Endothelial cell (in vitro differentiated cells): ENCODE measurements at places on chromosomes 11 and 22.

DNA sequence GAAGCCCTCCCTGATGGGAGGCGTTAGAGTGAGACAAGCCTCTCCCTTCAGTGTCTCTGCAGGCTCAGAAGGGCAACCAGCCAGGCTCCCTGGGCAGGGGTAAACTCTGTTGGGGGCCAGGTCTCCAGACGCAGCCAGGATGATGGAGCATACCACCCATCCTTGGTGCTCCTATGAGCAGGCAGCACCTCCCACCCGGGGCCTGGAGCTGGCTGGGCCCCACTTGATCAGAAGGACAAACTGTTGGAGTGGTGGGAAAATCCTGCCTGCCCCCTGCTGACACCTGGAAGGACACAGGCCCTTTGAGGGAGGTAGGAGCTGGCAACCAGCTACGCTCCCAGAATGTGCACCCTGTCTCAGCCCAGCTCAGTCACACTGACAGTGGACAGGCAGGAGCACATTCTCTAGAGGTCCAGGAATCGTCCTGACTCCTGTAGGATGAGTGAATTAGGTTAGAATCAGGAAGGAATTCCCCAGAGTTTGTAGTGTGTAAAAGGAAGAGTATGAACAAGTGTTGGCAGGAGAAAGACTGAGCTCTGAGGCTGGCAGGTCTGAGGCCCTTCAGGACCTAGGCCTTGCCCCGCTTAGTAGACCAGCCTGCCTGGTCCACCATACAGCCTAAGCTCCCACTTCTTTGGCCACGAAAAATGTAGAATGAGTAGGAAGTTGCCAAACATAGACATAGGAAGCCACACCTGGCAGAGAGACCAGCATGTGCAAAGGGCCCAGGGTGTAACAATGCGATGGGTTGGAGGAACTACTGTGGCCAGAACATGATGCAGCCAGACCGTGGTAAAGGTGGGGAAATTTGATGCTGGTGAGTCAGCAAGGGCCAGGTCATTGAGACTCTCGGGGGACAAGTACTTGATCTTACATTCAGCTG, 19.1 kb downstream of the ARHGEF17 start:
- no peak for DNase-seq

DNA sequence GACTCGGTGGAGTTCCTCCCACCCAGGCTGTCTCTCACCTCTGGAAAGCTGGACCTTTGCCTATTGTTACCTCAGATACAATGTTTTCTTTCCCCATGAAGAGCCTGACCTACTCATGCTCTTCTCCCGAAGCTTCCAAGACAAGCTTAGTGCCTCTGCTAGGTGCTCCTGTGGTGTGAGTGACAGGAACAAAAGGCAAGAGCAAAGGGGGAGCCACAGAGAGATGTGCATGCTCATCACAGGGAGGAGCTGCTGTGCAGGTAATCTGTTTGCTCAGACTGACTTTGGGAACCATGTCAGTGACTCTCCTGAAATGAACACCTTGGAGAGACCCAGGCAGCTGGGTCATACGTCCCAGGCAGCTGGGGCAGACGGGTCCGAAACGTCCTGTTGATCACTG, 53.6 kb upstream of the VSTM5 start:
- no peak for DNase-seq

- DNase-seq, result no peak
These were observed 8.8 kb upstream of the PRG2 start for GRCh38 chr11:57399221-57399620.

DNA sequence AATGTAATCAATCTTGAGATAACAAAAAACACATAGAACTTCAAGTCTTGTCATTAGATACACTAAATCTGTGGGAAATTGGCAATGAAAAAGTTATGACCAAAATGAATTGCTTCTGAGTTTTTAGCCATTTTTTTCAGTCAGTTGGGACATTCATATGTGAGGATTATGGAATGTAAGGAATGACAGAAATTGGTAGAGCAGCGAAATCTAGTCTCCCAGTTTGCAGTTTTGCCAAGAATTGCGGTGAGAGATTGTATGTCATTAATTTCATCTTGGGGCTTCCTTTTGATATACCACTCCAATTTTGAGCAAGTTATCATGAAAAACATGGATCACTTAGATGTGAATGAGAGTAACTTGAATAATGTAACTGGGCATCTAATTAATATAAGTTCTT, 49.9 kb downstream of the SIK2 start:
- DNase-seq, result no peak

DNA sequence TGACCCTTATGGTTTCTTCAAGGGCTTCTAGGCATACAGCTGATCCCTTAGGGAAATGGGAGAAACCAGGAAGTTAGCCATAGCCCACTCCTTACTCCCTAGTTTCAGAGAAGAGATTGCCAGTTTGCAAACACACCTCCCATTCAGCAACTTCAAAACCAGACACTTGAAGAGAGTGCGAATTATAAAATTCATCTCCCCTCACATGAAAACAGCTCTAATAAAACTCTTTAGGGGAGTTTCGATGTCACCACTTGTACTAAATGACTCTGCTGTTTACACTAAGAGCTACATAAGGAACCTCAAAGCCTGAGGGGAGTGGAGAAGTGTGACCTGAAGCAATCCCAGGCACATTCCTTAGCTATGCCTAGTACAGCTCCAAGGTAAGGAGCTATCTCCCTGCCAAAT, 8.3 kb downstream of the LGR4 start:
- DNase-seq, result no peak

- DNase-seq, result no peak
These were observed 2.8 kb upstream of the GRAMD4 start for GRCh38 chr22:46617207-46617985.

GRCh38 chr11:45809456-45810395, 4.8 kb downstream of the SLC35C1 start:
- DNase-seq, result no peak

GRCh38 chr11:10522276-10522675, 18.7 kb downstream of the RNF141 start:
- no peak for DNase-seq

GRCh38 chr11:59283825-59284772, 71.4 kb upstream of the MPEG1 start:
- DNase-seq, result peak; percentile 30

DNA sequence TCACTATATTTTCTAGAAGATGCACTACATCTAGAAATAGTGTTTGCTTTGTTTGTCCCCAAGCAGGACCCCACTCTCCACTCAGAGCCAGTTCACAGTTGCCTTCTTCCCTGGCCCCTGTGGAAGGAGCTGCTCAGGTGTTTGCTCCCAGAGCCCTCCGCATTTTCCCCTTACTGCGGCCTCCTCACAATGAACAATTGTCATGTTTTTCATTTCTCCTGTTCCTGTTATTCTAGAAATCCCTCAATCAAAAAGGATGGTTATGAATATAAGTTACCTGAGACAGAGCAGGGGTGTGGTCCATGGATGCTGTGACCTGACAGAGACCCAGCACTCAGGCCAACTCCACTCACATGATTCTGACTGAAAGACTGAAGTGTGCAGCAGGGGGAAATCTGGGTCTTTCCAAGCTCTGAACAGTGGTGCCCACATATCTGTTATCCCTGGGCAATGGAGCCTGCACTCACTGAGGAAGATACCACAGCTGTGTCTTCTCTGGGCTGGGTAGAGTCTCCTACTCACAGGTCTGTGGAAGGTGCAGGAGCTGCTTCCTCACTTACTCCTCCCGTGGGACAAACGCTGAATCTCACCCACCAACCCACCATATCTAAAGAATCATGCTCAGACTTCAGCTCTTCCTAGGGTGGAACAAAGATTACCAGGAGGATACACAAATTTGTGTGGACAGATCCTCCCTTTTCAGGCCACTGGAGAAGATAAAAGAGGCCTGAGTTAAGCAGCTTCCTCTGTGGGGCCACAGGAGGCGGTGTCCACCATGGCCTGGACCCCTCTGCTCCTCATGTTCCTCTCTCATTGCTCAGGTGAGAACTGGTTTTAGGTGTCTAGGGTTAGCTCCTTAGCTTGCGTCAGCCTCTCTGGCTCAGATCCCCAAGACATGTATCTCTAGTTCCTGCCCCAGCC, 87.1 kb upstream of the TOP3B start:
- DNase-seq, result no peak

DNA sequence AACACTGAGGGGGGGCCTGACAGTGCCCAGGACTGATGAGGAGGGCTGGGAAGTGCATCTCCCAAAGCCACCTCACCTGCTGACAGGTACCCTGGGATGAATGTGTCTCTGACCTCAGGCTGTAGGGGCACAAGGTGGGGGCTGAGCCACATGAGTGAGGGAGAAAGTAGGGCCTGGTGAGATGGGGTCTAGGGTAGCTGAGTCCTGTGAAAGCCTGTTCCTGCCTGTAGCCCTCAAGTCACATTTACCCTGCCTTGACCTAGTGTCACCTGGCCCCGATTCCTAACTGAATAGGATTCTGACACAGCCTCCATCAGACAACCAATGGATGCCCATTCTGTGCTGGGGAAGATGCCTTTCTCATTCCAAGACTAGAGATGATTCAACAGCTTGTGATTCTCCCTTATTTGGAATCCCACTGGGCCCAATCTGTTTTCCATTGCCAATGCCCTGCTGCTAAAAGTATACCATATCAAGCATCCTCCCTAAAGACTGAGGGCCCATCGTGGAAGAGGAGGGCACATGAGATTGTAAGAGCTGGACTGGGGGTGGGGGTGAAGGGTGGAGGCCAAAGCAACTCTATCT, 11.1 kb upstream of the RFPL1 start:
- no peak for DNase-seq

- DNase-seq, result no peak
These were observed 12.8 kb upstream of the ST14 start for GRCh38 chr11:130146796-130147195.

GRCh38 chr22:19394274-19395050, 37.1 kb downstream of the HIRA start:
- no peak for DNase-seq

GRCh38 chr11:78391424-78391823, 26.2 kb downstream of the GAB2 start:
- DNase-seq, result no peak

GRCh38 chr22:36546092-36546804, 17.3 kb upstream of the EIF3D start:
- DNase-seq, result peak; percentile 66

DNA sequence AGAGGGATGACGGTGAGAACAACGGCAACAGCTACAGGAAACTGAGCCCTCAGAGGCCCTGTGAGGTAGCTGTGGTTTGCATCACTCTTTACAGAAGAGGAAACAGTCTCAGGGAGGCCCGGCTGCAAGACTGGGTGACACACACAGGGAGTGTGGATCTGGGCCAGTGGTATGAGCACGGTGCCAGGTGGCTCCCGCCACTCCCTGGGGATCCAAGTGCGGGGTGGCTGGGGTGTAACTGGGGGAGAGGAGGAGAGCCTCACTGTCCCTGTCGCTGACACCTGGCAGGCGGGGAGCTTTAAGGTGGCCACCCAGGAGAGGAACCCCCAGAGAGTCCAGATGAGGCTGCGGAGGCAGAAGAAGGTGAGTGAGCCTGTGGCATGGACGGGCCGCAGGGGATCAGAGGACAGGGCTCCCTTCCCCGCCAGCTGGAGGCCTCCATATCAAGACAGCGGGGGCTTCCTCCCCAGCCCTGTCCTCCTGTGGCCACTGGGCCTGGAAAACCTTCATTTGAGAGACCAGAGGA, 5.6 kb downstream of the RGL4 start:
- no peak for DNase-seq

- DNase-seq, result no peak
These were observed 16.4 kb upstream of the CTSC start for GRCh38 chr11:88353835-88354496.

- peak; percentile 40 for DNase-seq
These were observed 22.5 kb upstream of the RBX1 start for GRCh38 chr22:40928657-40929056.

- DNase-seq, result no peak
These were observed 244.9 kb upstream of the BLID start for GRCh38 chr11:122360875-122361274.

DNA sequence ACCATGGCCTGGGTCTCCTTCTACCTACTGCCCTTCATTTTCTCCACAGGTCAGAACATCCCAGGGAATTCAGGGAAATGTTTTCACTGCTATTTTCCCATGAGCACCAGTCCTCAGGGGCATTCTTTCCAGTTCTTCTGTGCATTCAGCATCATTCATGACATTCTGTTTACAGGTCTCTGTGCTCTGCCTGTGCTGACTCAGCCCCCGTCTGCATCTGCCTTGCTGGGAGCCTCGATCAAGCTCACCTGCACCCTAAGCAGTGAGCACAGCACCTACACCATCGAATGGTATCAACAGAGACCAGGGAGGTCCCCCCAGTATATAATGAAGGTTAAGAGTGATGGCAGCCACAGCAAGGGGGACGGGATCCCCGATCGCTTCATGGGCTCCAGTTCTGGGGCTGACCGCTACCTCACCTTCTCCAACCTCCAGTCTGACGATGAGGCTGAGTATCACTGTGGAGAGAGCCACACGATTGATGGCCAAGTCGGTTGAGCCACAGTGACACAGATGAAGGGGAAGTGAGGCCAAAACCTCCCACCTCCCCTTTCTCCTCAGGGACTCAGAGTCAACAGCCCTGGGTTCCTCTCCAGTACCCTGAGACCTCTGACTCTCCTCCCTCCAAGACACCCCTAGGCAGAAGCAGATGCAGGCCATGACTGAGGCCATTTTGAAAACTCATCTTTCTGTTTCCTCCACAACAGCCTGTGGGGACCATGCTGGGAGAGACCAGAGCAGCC, 15.9 kb upstream of the IGLL5 start:
- no peak for DNase-seq

DNA sequence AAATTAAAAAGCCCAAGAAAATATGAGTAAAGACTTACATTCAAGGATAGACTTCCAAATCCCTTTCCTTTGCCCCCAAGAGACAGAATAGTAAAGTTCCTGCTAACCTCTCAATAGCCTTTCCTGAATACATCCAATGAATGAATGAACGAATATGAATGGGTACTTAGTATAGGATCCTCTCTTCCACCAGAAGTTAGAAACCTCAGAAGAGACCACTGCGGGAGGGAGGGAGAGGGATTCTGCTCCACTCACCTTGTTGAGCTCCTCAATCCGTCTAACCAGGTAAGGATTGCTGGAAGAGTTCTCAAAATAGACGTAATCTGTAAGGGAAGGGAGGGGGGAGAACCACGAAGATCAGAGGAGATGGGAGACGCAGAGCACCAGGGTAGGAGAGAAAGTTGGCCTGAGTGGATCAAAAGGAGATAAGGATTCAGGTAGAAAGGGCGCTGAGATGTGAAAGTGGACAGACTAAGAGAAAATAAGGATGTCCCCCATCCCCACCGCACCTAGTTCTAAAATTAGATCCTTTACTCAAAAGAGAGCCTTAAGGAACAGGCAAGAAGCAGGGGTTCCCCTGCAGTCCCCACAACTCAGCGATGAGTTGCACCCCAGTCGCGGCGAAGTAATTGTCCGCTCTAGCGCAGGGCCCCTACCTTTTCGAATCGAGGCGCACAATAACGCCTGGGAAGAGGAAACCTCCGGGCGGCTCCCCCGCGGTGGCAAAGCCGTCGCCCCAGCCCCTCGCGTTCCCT, 1.1 kb downstream of the MTA2 start:
- DNase-seq, result no peak

- no peak for DNase-seq
These were observed 91.2 kb downstream of the ZBTB16 start for GRCh38 chr11:114150671-114151070.

GRCh38 chr11:3074912-3075589, 17.8 kb upstream of the CARS1 start:
- DNase-seq, result no peak
